ENCODE measurements at places on chromosomes 11 and 22.
A peak's percentile ranks its signal among the peaks of the same experiment; 100 is the strongest.

DNA sequence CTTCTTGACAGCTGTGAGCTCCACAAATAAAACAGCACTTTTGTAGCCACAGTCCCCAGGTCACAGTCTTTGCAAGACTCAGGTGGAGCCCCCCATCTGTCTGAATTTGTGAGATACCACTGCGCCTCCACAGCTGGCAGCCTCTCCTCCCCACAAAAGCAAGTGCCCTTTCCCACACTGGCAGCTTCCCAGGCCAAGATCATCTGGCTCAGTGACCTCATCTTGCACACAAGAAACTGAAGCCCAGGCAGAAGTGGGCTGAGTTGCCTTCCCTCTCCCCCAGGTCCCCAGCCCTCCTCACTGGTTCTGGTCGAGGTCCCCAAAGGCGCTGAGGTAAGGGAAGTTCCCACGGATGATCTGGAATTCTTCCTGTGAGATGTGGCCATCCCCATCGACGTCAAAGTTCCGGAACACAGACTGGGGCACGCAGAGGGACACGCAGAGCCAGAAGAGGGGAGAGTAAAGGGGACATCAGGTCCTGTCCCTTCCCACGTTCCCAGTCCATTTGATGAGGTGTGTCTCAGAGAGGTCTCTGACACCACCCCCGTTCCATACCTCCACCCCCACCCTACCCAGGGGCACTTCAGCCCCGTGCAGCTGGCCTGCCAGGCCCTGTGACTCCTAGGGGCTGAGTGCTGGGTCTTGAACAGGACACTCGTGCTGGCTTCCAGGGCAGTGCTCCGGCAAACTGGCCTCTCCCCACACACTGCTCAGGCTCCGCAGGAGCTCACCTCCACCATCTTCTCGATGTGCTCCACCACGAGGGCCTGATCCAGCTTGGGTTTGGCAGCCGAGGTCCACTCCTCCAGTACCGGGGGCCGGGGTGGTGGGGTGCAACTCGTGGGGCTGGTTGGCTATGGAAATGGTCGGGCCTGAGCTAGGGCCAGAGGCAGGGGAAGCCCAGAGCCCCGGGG lies 8.9 kb downstream of the RASGRP2 start:
- no peak for DNase-seq

GRCh38 chr11:72491001-72491400 lies 56.7 kb upstream of the CLPB start:
- DNase-seq, result no peak

DNA sequence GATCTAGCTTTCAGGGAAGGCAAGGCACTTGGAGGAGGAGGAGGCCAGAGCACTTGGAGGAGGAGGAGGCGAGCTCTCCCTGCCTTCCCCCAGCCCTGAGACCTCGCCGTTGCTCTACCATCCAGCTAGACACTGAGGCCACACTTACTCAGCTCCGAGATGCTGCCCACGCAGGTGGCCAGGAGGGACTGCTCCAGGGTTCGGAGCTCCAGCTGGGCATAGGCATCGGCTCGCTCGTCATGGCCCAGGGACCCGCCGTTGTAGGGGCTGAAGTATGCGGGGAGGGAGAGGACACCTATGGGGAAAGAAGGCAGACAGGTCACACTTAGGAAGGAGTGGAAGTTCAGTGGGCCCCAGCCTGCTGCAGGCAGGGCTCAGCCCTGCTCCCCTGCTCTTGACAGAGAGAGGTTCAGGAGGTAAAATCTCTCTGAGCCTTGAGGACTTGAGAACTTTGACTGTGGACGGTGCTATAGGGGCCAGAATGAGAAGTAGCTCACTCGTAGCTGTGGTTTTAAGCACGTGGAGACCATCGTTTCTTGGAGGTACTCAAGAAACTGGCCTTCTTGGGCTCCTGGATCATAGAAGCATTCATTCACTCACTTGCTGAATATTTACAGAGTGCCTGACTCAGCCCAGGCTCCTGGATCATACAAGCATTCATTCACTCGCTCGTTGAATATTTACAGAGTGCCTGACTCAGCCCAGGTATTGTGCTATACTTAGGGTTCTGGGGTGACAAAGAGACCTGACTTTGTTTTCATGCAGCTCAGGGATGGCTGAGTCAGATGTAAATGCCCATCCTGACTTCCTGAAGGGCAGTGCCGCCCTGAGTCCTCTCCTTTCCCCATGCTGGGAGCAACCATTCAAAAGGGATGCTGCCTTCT lies 99.2 kb downstream of the NAT10 start:
- DNase-seq, result no peak

DNA sequence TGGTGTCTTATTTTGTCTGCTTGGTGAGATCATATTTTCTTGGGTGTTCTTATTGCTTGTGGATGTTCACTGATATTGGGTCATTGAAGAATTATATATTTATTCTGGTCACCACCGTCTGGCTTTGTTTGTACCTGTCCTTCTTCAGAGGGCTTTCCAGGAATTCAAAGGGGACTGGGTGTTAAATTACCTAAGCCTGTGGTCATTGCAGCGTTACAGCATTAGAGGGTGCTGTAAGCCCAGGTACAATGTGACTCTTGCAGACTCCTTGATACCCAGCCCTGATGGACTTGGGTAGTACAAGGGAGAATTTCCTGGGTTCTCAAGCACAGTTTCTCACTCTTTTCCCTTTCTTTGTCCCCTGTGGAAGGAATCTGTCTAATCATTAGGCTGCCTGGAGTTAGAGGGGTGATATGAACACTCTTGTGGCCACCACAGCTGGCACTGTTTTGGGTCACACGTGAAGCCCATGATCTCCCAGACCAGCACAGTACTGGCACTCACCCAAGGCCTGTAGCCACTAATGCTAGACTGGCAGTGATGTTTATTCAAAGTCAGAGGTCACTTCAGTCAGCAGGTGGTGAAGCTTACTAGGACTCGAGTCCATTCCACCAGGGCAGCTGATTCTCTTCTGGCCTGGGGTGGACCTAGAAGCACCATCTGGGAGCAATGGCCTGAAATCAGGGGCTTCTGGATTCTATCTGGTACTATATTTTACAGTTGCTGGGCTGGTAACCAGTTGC lies 56.1 kb upstream of the NARS2 start:
- no peak for DNase-seq

GRCh38 chr22:47816121-47816862 lies 1053.8 kb downstream of the TBC1D22A start:
- no peak for DNase-seq

GRCh38 chr11:105524286-105524685 lies 85.6 kb upstream of the GRIA4 start:
- DNase-seq, result no peak

DNA sequence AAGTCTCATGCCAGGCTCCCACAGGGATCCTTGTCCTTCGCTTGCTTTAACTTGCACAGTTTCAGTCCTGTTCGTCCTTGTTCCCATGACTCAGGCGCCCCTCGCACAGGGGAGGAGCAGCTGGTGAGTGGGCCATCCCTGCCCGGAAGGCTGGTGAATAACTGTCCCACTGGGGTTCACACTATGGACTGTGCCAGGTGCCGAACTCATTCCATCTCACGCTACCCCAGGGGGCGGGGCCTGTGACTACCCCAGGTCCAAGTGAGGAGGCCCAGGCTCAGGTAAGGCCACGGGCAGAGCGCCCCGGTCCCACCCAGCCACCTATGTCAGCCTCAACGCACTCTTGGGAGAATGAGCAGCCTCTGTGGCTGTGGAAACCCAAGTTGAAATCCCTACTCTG lies 7.2 kb upstream of the CARD10 start:
- DNase-seq, result no peak

DNA sequence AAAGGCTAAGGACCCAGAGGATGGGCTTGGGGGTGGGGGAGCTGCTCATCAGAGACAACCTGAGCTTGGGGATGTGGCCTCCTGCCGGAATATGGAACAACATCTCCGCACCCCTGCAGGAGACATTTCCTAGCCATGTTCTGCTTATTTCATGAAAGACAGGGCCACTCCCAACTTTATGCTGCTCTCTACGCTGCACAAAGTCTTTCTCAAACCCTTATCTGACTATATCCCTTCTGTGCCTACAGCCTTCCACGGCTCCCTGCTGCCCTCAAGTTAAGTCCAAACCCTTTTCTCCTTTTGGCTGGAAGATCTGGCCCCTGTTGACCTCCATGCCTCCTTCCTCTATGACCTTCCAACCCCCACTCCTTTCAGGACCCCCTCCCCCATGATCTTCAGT lies 562.0 kb downstream of the MN1 start:
- DNase-seq, result no peak

- no peak for DNase-seq
Observed at GRCh38 chr11:40467771-40468170, 991.7 kb downstream of the LRRC4C start.

DNA sequence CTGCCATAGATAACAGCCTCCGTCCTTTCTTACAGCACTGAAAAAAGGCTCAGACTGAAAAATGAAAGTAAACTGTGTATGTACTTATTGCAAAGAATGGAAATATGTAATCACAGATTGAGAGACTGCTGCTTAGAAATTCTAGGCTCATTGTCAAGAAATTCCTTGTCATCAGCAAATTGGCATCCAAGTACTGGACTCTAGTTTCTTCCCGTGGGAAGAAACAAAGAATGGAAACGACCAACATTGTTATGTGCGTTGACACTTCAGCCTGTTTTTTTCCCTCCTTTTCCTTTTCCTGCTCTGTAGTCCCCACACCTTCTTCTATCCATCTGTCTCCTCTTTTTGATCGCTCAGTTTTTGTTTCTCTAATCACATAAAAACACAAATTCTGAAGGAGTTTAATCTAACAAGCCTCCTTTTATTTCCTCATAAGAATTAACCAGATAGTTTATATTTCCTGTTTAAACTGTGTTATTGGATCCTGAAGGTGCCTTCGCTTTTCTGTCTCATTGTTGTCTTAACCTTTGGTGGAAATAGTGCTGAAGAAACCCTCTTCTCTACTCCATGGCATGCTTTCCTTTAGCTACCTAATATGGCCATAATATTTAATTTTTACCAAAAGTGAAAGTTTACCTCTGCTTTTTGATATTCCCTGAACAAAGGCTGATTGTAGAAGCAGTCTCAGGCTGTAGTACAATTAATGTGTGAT lies 20.0 kb upstream of the CASP12 start:
- DNase-seq, result no peak

DNA sequence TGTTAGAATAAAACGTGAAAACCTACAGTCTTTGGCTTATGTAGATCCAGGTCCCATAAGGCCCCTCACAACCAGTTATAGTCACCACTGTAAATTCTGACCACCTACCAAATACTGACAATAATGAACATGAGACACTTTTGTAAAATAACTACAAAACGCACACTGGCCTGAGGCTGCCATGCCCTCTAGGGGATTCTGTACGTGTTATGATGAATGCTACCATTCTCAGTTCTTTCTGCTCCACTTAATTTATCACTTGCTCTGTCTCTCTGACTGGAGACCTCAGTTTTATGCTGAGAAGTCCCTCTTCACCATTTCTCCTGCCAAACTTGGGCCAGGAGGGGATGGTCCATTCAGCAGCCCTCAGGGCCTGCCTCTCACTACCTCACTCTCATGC lies 18.7 kb upstream of the TMPRSS5 start:
- no peak for DNase-seq

DNA sequence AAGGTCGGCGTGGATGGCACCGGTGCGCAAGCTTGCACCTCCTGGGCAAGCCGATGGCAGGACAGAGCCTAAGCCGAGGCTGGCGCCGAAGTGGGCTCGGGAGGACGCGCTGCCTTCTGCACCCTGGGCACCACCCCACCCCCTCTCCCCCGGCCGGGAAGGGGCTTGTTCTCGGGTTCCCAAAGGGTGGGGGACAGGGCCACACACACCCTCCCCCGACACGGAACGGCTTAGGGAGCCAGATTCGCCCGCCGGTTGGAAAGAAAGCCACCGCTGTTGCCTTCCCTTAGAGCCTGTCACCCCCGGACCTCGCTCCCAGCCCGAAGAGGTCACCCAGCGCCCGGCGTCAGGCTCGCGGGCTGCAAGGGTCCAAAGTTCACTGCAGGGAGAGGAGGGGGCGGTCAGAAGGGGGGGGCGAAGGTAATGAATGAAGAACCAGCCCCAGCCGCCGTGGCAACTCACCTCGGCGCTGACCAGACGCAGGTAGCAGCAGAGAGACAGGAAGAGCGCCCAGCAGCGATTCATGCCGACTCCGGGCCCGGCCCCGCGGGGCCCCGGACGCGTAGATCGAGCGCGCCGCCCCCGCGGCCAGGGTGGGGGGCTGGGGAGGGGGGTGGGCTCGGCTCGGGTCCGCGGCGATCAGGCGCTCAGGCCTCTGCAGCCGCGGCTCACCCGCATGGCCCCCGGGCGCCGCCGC lies 1.2 kb downstream of the PDGFB start:
- DNase-seq, result peak; percentile 55

DNA sequence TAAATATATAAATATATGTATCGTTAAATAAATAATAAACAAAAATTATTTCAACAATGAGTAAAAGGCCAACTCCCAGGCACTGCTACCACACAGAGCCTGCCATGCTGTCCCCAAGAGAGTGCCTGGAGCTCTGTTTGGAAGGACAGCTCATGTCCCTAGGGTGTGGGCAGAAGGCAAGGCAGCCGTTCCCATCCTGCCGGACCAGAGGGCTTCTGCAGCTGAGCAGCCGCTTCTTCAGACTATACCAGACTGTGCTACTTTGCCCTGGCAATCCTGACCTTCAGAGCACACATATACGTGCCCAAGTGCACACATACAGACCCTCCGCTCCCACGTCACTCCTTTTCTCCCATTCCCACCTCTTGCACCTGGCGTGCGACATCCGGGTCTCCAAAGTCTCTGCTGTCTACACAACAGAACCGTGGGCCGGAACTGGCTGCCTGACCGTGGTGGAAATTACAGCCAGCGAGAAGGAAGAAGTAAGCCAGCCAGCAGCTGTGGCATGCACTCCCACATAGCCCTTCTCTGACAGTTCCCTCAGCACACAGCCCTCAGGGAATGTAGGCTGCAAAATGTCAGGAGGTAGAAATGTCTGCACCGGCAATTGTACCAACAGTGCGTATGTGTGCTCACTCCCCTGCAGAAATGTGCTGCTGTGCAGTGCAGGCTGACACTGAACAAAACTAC lies 24.0 kb downstream of the PAX6 start:
- no peak for DNase-seq

DNA sequence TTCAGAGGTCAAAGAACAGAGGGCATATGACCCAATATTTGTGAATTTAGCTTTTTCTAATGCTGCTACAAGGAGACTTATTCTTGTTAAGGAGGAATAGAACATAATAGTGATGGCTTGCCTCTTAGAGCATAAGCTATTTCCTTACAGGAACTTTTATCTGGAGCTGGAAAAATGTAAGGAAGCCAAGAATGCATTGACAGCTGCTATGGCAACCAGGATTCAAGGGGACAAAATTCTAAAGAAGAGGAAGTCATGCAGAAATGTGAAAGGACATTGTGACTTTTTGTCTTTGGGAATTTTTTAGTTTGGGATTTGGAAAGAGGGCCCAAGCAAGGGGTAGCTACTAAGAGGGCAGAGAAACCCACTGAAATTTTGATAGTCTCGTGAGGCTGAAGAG lies 51.1 kb downstream of the EHF start:
- DNase-seq, result no peak

- no peak for DNase-seq
Observed at GRCh38 chr22:19497245-19497644, 17.5 kb downstream of the CDC45 start.

- DNase-seq, result no peak
Observed at GRCh38 chr11:2885017-2885677, 428 bp downstream of the CDKN1C start.

DNA sequence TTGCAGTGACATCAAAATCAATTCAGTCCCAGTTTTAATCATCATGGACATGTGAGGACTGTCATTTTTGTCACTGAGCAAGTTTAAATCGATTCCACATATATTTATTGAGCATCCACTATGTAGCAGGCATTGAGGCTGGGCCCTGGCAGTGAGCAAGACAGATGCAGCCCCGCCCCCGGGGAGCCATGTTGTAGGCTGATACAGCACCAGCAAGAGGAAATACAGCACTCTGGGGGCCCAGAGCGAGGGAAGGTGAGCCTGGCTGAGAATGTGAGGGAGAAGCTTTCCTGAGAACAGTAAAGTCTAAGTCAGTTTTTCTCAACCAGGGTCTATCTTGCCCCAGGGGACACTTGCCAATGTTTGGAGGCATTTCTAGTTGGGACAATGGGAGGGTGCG lies 108.6 kb upstream of the ASPHD2 start:
- no peak for DNase-seq
